NCI-H82 (cell line): ENCODE measurements at places on chromosomes 7 and 10.

GRCh38 chr7:154638286-154638685 lies 364.6 kb downstream of the PAXIP1 start:
- no peak for DNase-seq

GRCh38 chr7:122692769-122693309 lies 6.1 kb downstream of the RNF133 start:
- DNase-seq = peak; percentile 16

- no peak for DNase-seq
Measured at GRCh38 chr7:134946260-134946659, 40.0 kb upstream of the AGBL3 start.

DNA sequence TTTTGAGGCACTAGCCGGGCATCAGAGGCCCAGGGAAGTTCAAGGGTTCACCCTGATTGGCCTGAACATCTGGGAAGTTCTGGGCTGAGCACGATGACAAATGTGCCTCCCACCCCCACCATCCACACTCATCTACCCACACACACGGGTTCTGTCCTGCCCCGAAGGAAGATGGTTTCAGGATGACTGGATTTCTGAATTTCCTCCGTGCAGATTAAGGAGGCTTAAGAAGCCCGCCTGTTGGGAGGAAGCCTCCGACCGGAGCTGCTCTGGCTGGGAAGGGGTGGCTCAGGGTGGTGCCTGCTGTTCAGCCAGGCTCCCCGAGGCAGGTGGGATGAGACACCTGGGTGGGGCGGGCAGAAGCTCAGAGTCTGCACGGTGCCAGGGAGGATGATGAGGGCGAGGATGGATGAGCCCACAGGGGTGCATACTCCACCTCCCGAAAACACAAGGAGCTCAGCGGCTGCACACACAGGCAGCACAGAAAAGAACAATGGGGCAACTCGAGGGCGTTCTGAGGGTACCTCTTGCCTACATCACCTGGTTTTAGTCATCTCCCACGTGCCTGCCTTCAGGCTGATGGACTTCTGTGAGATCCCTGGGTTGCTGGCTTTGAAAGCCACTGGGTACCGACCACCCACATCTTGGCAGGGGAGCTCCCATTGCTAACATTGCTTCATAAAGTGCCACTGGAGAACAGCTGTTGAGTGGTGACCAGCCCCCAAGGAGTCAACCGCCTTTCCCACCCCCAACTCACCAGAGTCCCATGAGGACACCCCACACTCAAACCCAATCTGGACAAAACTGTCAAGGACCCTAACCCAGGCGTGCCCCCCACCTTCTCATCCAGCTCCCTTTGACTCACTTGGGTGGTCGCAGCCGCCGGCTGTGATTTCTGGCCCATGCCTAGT lies 41.2 kb downstream of the CALML3 start:
- peak; percentile 33 for DNase-seq

- DNase-seq = no peak
Measured at GRCh38 chr7:143205560-143206293, 16.1 kb upstream of the TAS2R40 start.

GRCh38 chr7:138607216-138608126 lies 93.7 kb downstream of the SVOPL start:
- no peak for DNase-seq

GRCh38 chr10:28980264-28980663 lies 302.9 kb downstream of the BAMBI start:
- DNase-seq = no peak

GRCh38 chr10:101030496-101031127 lies 317 bp downstream of the PDZD7 start:
- peak; percentile 26 for DNase-seq

DNA sequence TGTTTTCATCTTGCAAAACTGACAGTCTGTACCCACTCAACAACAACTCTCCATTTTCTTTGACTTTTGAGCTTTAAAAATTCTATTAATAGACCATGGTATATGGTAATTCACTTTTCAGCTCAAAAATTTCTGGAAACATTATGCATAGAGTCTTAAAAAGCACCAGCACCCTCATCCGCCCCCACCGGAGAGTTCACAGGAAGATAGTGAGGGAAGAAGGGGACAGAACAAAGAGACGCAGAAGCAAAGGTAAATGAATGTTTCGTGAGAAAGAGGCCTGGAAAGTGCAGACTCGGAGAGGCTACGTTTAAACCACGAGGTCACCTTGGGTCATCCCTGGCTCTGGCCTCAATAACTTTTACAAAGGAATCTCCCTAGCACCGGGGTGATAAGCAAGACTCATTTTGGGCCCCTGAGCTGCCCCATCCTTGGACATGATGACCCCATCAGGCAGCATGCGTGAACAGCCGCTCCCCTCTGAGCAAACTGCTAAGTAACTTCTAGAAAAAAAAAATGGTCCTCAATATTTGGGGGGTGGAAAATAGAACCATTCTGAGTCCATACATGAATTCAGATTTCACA lies 96.3 kb downstream of the CPXM2 start:
- no peak for DNase-seq

GRCh38 chr7:18194616-18195015 lies 167.0 kb upstream of the PRPS1L1 start:
- DNase-seq = no peak

- no peak for DNase-seq
Measured at GRCh38 chr7:33262476-33262875, 133.1 kb downstream of the BBS9 start.

GRCh38 chr7:2295936-2296620 lies 18.2 kb downstream of the SNX8 start:
- DNase-seq = no peak

DNA sequence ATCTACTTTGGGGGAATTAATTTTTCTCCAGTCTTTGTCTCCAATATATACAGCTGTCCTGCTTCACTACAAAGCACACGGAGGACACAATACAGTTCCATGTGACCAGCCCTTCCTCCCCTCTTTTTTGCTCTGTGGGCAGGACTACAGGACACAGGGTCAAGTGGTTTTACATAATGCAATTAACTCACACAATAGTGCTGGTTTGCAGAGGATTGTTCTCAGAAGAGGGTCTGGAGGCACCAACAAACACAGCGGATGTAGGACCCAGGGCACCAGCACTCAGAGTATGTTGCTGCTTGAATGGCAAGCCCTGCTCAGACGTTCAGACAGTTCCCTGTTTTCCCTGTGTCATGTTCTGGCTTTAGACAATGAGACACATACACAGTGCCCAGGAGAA lies 52.0 kb upstream of the NPTX2 start:
- DNase-seq = no peak

DNA sequence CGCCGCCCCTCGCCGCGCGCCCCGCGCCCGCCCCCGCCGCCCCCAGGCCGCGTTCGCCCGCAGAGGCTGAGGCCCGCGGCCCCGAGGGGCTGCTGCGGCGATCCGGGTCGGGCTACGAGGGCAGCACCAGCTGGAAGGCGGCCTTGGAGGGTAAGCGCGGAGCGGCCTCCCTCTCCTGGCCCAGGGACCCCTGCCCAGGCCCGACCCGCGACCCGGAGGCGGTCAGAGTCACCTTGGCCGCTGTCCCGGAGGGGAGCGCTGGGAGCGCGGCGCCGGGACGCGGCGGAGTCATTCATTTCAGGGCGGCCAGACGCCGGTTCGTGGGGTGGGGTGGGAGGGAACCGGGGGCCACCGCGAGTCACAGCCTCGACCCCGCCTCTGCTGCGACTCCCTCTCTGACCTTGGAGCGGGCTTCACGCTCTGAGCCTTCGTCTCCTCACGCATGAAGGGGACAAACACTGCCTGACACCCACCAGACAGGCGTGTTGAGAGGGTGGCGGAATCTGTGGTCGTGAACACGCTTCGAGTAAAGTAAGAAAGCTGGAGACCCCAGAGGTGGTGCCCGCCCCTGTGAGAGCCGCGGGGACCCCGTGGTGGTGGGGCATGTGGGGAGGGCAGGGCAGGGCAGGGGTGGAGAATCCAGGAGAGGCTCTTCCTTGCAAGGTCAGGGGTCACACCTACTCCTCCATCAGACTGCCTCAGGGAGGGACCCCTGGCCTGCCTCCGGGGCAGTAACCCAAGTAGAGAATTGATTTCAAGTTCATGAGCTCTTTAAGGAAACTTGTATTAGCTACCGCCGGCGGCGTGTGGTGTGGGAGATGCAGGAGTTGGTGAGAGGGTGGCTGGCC lies 707 bp downstream of the CLEC2L start:
- no peak for DNase-seq

DNA sequence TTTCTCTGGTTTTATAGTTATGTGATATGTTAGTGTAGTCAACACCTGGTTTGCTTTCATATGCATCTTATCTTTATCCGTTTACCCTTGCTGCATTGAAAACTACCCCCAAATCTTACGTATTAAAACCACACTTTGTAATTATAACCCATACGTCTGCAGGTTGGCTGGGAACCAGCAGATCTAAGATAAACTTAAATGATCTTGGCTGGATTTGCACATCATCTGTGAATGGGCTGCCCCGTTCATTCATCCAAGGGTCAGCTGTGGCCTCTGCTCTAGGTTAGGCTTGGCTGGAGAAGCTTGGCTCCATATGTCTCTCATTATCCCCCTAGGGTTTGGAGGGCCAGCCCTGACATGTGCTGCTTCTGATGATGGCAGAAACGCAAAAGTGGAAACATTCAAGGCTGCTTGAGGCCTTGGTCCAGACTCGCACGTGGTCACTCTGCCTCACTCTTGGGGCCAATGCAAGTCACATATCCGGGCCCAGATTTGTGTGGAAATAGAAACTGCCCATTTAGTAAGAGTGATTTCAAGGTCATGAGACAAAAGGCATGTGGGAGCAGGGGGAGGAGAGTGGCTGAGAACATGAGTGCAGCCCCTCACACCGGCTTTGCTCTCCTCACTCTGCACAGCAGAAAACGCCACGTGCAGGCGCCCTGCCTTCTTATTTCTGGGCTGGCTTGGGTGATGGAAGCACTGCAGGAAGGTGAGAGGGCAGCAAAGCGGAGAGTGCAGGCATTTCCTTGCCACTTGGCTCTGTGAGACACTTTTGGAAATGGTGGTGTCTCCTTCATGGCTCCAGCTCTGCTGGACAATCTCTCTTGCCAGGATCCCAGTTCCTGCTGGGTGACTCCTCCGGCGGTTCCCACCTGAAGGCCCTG lies 553.8 kb downstream of the GLRX3 start:
- no peak for DNase-seq

DNA sequence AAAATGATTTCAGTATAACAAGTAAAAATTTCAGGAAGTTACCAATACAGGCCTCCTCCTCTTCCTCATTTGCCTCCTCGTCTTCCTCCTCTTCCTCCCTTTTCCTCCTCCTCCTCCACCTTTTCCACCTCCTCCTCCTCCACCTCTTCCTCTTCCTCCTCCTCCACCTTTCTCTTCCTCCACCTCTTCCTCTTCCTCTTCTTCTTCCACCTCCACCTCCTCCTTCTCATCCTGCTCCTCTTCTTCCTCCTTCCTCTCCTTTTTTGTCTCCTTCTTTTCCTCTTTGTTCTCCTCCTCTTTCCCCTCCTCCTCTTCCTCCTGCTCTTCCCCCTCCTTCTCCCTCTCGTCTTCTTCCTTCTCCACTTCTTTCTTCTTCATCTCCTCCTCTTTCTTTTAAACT lies 94.4 kb upstream of the SFMBT2 start:
- no peak for DNase-seq

DNA sequence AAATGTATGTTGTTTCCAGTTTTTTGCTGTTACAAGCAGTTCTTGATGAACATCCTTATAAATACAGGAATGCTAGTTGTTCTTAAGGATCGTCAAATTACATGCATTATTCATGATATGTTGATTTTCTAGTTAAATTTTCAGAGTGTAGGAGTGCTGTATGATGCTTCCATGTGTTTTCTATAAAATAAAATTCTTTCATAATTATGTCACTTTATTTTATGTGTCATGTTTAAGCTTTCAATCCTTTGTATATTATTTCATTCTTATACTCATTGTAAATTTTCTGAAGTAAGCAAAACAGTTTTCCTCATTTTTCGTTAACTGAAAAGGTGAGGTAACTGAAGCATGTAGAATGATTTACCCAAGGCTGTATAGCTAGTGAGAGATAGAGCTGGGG lies 16.8 kb upstream of the MYPN start:
- DNase-seq = no peak

DNA sequence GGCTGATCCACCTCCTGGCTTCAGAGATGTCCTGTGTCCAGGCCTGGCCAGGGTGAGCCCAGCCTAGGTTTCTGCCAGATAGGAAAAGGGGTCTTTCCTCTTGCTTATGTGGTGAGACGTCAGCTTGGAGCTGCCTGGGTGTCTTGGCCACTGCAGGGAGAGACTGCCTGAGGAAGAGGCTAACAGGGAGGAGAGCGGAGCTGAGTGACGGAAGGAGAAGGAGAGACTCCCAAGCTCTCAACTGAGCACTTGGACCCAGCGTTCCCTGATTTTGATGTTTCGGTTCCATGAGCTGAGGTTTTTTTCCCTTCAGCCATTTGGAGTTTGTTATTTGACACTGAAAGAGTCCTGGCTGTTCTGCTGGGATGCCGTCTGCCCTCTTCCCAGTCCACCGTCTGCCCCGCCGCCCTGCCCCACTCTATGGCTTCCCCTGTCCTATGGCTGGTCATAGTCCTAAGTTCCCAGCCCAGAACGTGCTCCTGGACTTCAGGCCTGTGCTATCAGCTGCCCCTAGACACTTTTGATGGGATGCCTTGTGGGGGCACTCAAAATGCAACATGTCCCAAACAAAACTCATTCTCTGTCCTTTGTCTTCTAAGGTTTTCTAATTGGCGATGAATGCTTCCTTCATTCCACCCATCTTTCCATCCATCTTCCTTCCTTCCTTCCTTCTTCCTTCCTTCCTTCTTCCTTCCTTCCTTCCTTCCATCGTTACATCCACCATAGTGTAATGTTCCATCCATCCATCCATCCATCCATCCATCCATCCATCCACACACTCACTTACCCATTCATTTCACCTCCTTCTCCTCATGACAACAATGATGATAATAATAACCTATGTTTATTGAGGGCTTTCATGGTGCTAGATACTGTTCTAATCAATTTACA lies 20.3 kb upstream of the PCBD1 start:
- DNase-seq = no peak

- no peak for DNase-seq
Measured at GRCh38 chr7:74501298-74501697, 47.6 kb downstream of the GTF2IRD1 start.

DNA sequence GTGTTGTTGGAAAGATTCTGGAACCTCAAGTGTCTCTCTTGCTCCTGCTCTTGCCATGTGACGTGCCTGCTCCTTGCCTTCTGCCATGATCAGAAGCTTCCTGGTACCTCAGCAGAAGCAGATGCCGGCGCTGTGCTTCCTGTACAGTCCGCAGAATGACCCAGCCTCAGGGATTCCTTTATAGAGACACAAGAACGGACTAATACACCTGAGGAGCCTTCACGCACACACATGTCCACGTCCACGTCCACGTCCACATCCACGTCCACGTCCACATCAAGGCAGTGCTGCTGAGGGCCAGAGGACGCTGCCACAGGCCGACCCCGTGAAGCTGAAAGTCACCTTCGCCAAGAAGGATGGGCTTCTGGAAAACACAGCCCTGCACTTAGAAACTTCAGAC lies 190.1 kb downstream of the MAD1L1 start:
- no peak for DNase-seq
